Kidney (tissue), 22 donors: ENCODE measurements at places on chromosomes 3 and 15. TPM values are rescaled to one million over a fixed set of nuclear protein-coding genes. Genes with fewer than 3 reads are reported as not detected.

GRCh38 chr3:62529230-62529629 lies 155.9 kb upstream of the FEZF2 start:
- no peaks in the 10 kb centered on the region for H3K27me3 ChIP-seq
- DNase-seq, result peak; percentile 61
- H3K4me3 ChIP-seq, result no peak overlapping the region
- H3K27ac ChIP-seq, result no peak overlapping the region

Gene CNBP
- 309 TPM for total RNA-seq

DNA sequence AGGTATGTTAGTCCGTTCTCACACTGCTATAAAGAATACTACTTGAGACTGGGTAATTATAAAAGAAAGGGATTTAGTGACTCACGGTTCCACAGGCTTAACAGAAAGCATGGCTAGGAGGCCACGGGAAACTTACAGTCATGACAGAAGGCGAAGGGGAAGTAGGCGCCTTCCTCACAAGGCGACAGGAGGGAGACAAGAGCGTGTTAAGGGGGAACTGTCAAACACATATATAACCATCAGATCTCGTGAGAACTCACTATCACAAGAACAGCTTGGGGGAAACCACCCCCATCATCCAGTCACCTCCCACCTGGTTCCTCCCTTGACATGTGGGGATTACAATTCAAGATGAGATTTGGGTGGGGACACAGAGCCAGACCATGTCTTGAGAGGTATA lies 30.4 kb downstream of the SPRED1 start:
- no peaks in the 10 kb centered on the region for H3K27me3 ChIP-seq
- H3K27ac ChIP-seq, result no peak overlapping the region
- no peak for DNase-seq
- H3K4me3 ChIP-seq, result no peak overlapping the region

DNA sequence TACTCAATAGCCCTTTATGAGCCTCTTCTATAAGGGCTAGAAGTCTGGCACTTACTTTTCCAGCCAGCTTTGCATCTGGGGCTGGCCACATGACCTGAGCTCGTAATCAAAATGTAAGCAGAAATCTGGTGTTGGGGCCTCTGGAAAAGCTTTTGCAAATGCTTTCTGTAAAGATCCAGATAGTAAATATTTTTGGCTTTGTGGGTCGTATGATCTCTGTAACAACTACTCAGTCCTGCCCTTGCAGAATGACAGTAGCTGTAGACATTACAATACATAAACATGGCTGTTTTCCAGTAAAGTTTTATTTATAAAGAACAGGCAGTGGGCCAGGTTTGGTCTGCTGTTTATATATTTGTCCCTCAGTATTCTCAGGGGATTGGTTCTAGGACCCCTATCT lies 46.2 kb upstream of the THRB start:
- H3K4me3 ChIP-seq, result no peak overlapping the region
- no peaks in the 10 kb centered on the region for H3K27me3 ChIP-seq
- H3K27ac ChIP-seq, result no peak overlapping the region
- no peaks in the 10 kb centered on the region for H3K36me3 ChIP-seq

Gene UTS2B
- 0.41 TPM for total RNA-seq

DNA sequence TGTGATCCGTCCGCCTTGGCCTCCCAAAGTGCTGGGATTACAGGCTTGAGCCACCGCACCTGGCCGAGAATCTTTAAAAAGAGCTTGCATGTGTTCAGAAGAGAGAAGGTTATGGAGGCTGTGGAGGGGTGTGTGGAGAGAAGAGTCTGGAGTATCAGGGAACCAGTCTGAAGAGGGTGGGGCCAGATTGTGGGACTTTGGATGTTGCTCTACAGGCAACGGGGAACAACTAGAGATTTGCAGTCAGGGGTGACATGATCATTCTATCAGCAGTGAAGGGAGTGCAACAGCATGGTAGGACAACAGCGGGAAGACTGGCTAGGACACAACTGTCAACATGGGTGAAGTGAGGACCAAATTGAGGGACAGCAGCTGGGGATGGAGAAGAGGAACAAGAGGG lies 8.9 kb downstream of the SCAMP2 start:
- H3K4me1 ChIP-seq, result peaks cover 31% of the 10 kb centered on the region
- H3K27ac ChIP-seq, result peak overlapping the region; percentile 67
- no peaks in the 10 kb centered on the region for H3K27me3 ChIP-seq
- H3K4me3 ChIP-seq, result no peak overlapping the region
- H3K36me3 ChIP-seq, result no peaks in the 10 kb centered on the region
- no peak for DNase-seq

GRCh38 chr15:58201516-58201915 lies 63.3 kb downstream of the AQP9 start:
- H3K27ac ChIP-seq, result no peak overlapping the region
- H3K36me3 ChIP-seq, result no peaks in the 10 kb centered on the region

DNA sequence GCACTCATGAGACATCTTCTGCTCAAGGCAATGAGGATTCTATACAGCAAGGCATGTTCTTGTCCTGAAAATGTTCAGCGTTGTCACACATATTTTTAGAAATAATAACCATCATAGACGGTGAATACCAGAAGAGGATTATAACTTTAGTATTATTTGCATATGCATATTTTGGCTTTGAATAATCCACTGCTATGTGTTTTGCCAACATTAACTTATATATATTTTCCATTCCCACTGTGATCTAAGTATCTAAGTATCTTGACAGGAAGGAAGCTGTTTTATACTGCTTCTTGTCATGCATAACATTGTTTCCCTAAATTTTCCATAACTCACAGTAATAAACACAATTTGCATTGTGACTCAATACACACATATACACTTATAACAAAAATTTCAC lies 509.5 kb downstream of the TBL1XR1 start:
- H3K27ac ChIP-seq, result no peak overlapping the region
- H3K27me3 ChIP-seq, result no peaks in the 10 kb centered on the region
- H3K4me3 ChIP-seq, result no peak overlapping the region
- no peaks in the 10 kb centered on the region for H3K36me3 ChIP-seq
